WTC11 (cell line): ENCODE measurements at places on chromosomes 6 and 20.

GRCh38 chr6:149077208-149077607, 240.3 kb upstream of the TAB2 start:
- no peak for DNase-seq

DNA sequence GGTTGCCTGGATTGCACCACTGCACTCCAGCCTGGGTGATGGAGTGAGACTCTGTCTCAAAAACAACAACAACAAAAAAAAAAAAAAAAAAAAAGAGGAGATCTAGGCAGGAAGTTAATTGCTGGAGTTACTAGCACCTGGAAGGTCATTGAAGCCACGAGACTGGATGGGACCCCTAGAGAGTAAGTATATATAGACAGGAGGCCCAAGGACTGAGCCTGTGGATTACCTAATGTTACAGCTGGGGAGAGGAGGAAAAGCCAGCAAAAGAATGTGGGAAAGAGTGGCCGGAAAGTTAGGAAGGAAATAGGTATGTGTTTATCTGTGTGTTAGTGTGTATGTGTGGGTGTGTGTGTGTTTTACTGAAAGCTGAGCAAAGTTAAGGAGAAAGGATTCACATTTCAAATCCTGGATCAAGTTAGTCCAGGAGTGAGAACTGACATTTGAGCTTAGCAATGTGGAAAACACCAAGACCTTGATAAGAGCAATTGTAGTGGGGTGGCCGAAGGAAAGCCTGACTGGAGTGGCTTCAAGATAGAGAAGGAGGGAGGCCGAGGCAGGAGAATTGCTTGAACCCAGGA, 38.4 kb downstream of the ANKRD6 start:
- DNase-seq, result no peak

DNA sequence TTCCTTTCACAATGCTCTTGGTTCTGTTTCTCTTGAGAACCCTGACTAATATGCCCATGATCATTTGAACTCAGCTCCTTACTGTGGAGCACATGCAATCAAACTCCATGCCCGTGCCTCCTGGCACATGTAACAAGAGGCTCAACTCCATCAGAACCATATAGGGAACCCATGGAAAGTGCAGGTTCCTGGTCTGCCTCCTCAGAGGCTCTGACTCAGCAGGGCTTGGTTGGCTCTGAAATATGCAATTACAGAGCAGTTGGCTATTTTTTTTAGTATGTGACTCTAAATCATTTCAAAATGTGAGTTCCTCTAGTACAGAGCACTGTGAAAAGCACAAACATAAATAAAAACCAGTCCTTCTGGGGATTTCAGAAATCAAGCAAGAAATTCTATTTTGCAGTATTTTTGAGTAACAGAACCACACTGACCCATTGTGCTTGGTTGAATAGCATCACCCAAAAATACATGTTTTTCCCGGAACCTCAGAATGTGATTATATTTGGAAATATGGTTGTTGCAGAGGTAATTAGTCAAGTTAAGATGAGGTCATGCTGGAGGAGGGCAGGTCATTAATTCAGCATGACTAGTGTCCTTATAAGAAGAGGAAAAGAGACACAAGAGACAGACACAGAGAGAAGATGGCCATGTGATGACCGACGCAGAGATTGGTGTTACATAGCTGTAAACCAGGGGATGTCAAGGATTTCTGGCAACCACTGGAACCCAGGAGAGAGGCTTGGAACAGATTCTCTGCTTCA, 13.2 kb upstream of the MAP3K4 start:
- DNase-seq, result no peak

- no peak for DNase-seq
Measured at GRCh38 chr20:13022401-13023155, 13.8 kb downstream of the SPTLC3 start.

- no peak for DNase-seq
Measured at GRCh38 chr6:137161949-137162348, 11.5 kb downstream of the IL22RA2 start.
